GM23338 (cell line): ENCODE measurements at places on chromosomes 12 and 14. TPM values are rescaled to one million over a fixed set of nuclear protein-coding genes. Genes with fewer than 3 reads are reported as not detected.

The LHX5 gene
- total RNA-seq = not detected in 2 replicates

The PPP4R4 gene
- total RNA-seq = 11.1 and 20.9 TPM in 2 replicates

The CPNE6 gene
- total RNA-seq = not detected in 2 replicates

The VRTN gene
- total RNA-seq = 129 and 143 TPM in 2 replicates

The TPPP2 gene
- not detected in 2 replicates for total RNA-seq

The MFAP5 gene
- 0.90 TPM in 1 of 2 replicates, not detected in the other for total RNA-seq
